ENCODE measurements at places on chromosomes 3 and 15. TPM values are rescaled to one million over a fixed set of nuclear protein-coding genes. Genes with fewer than 3 reads are reported as not detected.

The FRMD4B gene
- total RNA-seq: 0.13 TPM

GRCh38 chr3:155065537-155065936, 14.6 kb upstream of the MME start:
- no peaks in the 10 kb centered on the region for H3K36me3 ChIP-seq
- H3K27ac ChIP-seq: peak overlapping the region; percentile 81
- no peaks in the 10 kb centered on the region for H3K27me3 ChIP-seq
- H3K4me3 ChIP-seq: no peak overlapping the region

GRCh38 chr3:79491029-79491641, 276.7 kb downstream of the ROBO1 start:
- no peak for DNase-seq
- no peak overlapping the region for H3K4me3 ChIP-seq
- no peaks in the 10 kb centered on the region for H3K36me3 ChIP-seq
- no peak overlapping the region for H3K27ac ChIP-seq

DNA sequence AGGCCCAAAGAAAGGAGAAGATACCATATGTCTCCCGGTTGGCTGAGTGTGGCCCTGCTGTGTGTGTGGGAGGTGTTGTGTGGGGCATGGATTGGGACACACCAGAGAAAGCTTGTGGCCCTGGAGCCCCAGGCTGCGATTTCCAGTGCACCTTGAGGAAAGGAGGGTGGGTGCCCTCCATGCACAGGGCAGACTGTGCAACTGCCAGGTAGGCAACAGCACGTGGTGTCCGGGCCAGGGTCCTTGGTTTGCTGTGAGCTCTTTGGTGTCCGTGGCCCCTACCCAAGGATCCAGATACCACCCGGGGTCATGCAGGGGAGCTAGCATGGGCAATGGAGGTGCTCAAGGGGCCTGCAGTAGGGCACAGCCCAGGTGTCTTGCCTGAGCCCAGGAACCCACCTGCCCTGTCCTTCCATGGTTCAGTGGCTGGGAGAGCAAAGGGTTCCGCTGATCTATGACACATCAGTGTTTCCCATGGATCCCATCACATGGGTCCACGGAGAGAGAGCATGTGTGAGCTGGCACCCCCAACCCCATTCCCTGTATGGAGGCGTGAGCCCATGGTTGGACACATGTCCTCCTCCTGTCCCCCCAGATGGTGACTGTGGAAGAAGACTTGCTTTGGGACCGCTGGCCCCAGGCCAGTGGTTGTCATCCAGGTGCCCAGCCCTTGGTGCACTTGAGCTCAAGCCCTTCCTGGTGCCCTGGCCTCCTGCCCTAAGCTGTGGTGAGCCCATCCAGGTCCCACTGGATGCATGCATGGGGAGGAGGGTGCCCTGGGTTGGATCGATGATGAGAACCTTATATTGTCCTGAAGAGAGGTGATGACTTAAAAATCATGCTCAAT, 223.4 kb downstream of the SNRPN start:
- H3K36me3 ChIP-seq: peaks cover 9% of the 10 kb centered on the region
- DNase-seq: no peak
- H3K27me3 ChIP-seq: no peaks in the 10 kb centered on the region
- H3K4me3 ChIP-seq: no peak overlapping the region
- no peaks in the 10 kb centered on the region for H3K4me1 ChIP-seq

- H3K27ac ChIP-seq: no peak overlapping the region
- H3K36me3 ChIP-seq: no peaks in the 10 kb centered on the region
- H3K4me3 ChIP-seq: no peak overlapping the region
- peaks cover 20% of the 10 kb centered on the region for H3K27me3 ChIP-seq
- H3K4me1 ChIP-seq: no peaks in the 10 kb centered on the region
These were observed 9.8 kb downstream of the GPR27 start for GRCh38 chr3:71763426-71763825.

GRCh38 chr3:133452641-133453319, 52.9 kb downstream of the BFSP2 start:
- H3K36me3 ChIP-seq: no peaks in the 10 kb centered on the region
- no peak overlapping the region for H3K4me3 ChIP-seq
- peaks cover 19% of the 10 kb centered on the region for H3K4me1 ChIP-seq
- peaks cover 19% of the 10 kb centered on the region for H3K27me3 ChIP-seq

DNA sequence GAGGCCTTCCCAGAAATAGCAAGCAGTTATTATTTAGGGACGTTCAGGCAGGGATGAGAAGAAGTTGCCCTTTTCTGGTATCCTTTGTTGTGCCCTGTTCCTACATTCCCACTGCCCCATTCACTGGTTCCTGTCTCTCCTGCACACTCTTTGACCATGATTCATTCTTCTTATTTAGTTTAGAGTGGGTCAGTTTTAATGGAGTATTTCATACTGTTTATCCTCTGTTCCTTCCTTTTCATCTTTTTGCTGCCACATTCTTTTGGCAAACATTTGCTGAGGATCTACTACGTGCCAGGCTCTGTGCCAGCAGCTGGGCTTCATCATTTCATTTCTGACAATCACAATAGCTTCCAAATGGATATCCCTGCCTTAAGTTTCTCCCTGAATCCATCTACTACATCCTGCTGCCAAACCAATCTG, 11.8 kb upstream of the EID1 start:
- H3K36me3 ChIP-seq: no peaks in the 10 kb centered on the region
- DNase-seq: peak; percentile 39
- H3K4me3 ChIP-seq: peak overlapping the region; percentile 59
- H3K27me3 ChIP-seq: no peaks in the 10 kb centered on the region

- peak overlapping the region; percentile 77 for H3K27ac ChIP-seq
- peaks cover 81% of the 10 kb centered on the region for H3K4me1 ChIP-seq
- H3K4me3 ChIP-seq: peak overlapping the region; percentile 70
- DNase-seq: peak; percentile 71
- peaks cover 1% of the 10 kb centered on the region for H3K27me3 ChIP-seq
These were observed 43.1 kb downstream of the IGF2BP2 start for GRCh38 chr3:185781759-185782158.

The CCR8 gene
- not detected for total RNA-seq

GRCh38 chr3:192487033-192487432, 240.3 kb downstream of the FGF12 start:
- no peak overlapping the region for H3K27ac ChIP-seq
- DNase-seq: no peak
- H3K4me3 ChIP-seq: no peak overlapping the region
- no peaks in the 10 kb centered on the region for H3K36me3 ChIP-seq
- H3K27me3 ChIP-seq: no peaks in the 10 kb centered on the region
- no peaks in the 10 kb centered on the region for H3K4me1 ChIP-seq

The C3orf49 gene
- not detected for total RNA-seq

GRCh38 chr3:150503402-150504099, 42.7 kb downstream of the SERP1 start:
- H3K27ac ChIP-seq: no peak overlapping the region
- H3K27me3 ChIP-seq: peaks cover 8% of the 10 kb centered on the region
- peaks cover 5% of the 10 kb centered on the region for H3K4me1 ChIP-seq
- DNase-seq: no peak
- H3K4me3 ChIP-seq: no peak overlapping the region

- H3K27me3 ChIP-seq: peaks cover 13% of the 10 kb centered on the region
- peaks cover 17% of the 10 kb centered on the region for H3K4me1 ChIP-seq
- DNase-seq: no peak
- H3K36me3 ChIP-seq: no peaks in the 10 kb centered on the region
- H3K27ac ChIP-seq: no peak overlapping the region
These were observed 55.4 kb upstream of the SEC13 start for GRCh38 chr3:10376353-10376752.

DNA sequence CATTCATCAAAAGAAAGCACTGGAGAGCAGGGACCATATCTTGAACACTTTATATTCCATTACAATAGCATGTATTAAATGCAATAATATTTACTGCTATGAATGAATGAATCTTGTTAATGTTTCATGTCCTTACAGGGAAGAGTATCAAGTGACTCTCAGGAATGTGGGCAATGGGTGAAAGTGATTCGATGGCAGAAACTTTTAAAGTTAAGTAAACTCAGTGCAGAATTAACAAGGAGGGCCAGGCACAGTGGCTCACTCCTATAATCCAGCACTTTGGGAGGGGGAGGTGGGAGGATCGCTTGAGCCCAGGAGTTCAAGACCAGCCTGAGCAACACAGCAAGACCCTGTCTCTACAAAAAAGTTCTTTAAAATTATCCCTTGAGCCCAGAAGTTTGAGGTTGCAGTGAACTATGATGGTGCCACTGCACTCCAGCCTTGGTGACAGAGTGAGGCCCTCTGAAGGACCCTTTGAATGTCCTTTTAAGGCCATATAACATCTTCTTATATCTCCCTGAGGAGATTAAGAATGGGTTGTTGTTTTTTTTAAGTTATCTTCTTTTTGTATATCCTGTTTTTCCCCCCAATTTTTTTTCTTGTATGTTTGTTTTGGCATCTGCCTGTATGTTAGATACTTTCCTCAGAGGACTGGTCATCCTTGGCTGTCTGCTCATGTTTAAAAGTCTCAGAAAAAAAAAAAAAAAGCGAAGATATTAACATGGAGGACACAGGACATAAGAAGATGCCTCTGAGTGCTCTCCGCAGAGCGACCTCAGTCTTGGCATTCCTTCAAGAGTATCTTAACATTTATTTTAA, 9.6 kb upstream of the FSIP1 start:
- DNase-seq: no peak
- H3K4me1 ChIP-seq: peaks cover 73% of the 10 kb centered on the region
- no peak overlapping the region for H3K4me3 ChIP-seq
- H3K27me3 ChIP-seq: peaks cover 13% of the 10 kb centered on the region
- H3K36me3 ChIP-seq: peaks cover 12% of the 10 kb centered on the region
- H3K27ac ChIP-seq: no peak overlapping the region

DNA sequence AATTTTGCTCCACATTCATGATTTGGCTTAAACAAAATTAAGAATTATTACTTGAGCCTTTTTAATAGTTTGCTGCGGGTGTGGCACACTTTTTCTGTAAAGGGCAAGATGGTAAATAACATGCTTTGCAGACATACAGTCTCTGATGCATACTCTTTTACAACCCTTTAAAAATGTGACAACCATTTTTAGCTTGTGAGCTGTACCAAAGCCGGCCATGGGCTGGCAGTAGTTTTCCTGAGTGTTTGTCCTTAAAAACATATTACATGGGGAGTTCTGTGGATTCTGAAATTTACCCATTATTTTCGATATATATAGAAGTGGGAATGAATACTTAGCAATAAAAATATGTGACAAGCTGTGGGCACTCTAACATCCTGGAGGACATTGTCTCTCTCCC, 163.4 kb downstream of the FNDC3B start:
- H3K27ac ChIP-seq: peak overlapping the region; percentile 64
- H3K4me3 ChIP-seq: 0 out of 2 replicates have a peak overlapping the region, but pooled peaks have one; percentile 3
- H3K27me3 ChIP-seq: peaks cover 2% of the 10 kb centered on the region
- DNase-seq: no peak
- H3K36me3 ChIP-seq: peaks cover 41% of the 10 kb centered on the region

The C2CD4B gene
- total RNA-seq: not detected
